CD8-positive, alpha-beta memory T cell (primary cell): ENCODE measurements at places on chromosomes 7 and 10. TPM values are rescaled to one million over a fixed set of nuclear protein-coding genes. Genes with fewer than 3 reads are reported as not detected.

The CALHM1 gene
- not detected for total RNA-seq

- DNase-seq: no peak
These were observed 268.7 kb downstream of the ZEB1 start for GRCh38 chr10:31587691-31588090.

DNA sequence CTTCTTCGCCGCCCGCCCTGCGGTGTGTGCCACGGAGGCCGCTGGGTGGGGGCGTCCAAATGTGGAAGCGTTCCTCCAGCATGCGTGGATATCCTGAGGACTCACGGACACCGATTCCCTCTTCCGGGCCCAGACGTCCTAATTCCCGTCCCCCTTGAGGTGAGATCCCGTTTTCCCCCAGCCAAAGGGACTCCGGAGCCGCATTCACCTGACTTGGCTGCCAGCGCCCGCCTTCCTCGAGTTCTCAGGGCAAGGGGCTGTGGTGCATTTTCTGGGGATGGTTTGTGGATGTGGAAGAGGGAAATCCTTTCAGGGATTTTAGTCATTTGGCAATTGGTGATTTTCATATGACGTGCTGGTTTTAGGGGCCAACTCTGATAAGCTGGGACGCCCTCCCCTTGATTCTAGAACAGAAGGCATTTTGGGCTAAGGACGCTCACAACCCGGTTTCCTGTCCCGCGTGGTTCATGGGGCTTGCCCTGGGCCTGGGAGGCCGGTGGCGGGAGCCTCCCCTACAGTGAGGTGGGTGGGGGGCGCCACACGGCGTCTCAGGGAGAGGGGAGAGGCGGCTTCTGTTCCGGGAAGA, 165.4 kb downstream of the ACTR3B start:
- DNase-seq: no peak

GRCh38 chr10:16182144-16182543, 254.7 kb upstream of the PTER start:
- DNase-seq: no peak

DNA sequence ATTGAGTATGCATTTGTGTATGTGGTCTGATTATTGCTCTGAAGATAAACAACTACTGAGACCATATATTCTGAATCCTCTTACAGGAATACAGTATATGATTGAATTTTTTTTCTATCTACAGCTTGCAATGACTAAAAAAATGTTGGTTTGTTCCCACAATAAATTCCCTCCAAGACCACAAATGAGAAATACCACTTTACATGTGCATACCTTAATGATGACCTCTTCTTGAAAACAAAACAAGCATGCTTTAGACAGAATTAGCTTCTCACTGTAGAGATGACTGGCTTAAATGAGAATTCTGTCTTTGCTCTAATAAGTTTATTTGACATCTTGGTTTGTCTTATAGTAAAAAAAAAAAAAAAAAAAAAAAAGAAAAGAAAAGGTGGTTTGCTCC, 241.5 kb downstream of the PCDH15 start:
- no peak for DNase-seq

GRCh38 chr10:44926751-44927351, 15.7 kb downstream of the TMEM72 start:
- DNase-seq: no peak

The PDGFA gene
- 11.6 TPM for total RNA-seq

The LMTK2 gene
- 16.0 TPM for total RNA-seq

- no peak for DNase-seq
These were observed 297.7 kb downstream of the CCDC3 start for GRCh38 chr10:12703813-12704212.

The PGAM2 gene
- 0.38 TPM for total RNA-seq
